Stimulated activated CD8-positive, alpha-beta memory T cell treated with anti-CD3 and anti-CD28 coated beads, Interleukin-7, amount 100 ng/mL, for 24 hours (primary cell): ENCODE measurements at places on chromosomes 2 and 18.

- no peak for DNase-seq
Observed at GRCh38 chr2:47221946-47222345, 66.8 kb upstream of the STPG4 start.

GRCh38 chr2:98524168-98524567 lies 79.5 kb downstream of the INPP4A start:
- no peak for DNase-seq

DNA sequence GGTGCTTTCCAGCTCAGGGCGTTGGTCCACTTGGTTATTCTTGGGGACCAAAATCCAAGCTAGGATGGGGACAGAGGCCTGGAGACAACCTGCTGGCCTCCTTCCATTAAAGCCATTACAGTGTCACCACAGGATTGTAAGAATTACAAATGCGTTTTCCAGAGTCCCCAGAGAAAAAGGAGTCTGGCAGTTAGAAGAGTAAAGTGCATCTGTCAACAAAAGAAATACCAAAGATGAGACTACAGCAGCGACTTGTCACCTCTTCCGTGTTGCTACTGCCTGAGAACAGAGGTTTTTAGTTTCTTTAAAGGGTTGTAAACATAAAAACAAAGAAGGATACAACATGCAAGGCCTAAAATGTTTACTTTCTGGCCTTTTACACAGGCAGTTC lies 235.7 kb downstream of the AGAP1 start:
- no peak for DNase-seq

DNA sequence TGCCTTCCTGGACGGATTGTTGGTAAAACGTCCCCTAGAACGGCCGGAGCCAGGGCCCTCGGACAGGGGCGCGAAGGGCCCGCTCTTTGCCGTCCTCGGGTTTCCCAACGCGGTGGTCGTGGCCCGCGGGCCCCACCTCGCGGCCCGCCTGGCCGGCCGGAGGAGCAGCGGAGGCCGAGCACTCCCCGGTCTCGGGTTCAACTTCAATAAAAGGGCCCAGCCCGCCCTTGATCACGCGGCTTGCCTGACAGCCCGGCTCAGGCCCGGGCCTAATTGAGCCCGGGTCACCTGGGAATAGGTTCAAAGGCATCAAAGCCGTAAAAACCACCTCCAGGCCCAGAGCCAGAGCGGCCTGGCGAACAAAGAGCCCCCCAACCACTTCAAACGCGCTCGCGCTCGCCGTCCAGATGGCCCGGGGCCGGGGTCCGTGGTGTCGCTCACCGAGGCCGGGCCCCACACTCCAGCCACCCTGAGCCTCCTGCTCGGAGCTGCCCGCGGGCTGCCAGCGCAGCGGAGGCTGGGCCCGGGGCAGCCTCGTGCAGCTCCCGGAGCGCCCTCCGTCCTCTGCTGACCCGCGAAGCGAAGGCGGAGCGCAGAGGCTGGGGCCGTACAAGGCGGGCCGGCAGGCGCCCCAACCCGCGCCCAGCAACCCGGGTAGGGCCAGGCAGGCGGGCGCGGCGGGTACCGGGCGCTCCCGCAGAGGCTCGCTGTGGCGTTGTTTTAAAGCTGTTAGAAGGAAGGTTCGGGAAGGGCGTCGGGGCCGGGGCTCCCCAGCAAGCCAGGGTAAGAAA lies 1.1 kb upstream of the TWIST2 start:
- no peak for DNase-seq

GRCh38 chr2:21406386-21406785 lies 282.6 kb downstream of the TDRD15 start:
- no peak for DNase-seq
